ENCODE measurements at places on chromosomes 2 and 18.

DNA sequence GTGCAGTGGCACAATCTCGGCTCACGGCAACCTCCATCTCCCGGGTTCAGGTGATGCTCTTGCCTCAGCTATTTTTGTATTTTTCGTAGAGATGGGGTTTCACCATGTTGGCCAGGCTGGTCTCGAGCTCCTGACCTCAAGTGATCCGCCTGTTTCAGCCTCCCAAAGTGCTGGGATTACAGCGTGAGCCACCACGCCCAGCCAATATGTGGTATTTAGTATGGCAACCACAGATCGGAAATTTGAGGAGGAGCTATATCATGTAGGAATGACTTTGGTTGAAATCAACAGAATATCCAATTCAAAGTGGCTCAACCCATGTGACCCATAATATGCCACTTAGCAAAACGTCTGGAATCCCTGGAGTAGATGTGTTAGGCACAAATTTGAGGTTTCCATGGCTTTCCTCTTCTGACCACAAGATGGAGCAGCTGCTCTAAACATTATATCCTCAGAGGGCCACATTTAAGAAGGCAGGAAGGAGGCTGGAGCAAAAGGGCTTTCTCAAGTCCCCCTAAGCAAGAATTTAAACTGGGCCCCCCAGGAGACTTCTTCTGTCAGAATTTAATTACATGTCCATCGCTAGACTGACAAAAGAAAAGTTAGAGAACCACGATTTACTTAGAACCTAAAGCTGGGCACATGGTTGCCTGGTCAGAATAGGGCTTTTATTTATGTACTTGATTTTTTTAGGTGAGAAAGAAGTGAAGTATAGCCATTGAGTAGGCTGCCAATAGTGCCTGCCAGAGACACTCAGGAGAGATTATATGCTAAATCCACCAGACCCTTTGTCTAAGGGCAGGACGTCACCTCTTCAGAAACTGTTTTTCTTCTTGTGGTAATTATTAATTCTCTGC lies 49.6 kb upstream of the ITSN2 start:
- DNase-seq = peak; percentile 73

DNA sequence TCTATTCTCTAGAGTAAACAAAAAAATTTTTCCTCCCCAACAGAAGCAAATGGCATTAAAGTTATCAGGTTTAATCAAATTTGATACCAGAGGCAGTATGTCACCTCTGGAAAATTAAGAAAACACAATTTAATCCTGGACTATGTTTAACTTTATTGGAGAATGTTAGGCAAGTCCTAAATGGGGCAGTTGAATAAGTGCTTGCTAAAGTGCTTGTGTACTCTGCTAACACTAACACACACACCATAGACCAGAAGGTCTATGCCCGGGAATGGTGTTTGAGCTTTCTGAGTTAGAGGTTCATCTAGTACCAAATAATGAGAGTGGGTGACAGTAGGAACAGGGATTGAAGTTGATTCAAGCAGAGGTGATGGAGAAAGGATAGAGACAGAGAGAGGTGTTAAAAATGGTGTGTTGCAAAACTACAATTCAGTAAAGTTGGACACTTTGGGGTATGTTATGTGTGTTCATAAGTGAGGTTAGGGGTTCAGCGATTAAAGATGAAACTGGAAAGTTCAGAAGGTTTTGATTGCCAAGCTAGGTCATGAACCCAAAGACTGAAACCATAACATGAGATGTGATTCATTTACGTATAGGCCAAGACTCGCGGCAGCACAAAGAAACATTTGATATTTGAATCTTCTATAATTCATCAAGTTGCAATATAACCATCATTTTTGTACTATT lies 40.5 kb upstream of the PEX13 start:
- DNase-seq = no peak

GRCh38 chr2:96787411-96787810 lies 26.7 kb downstream of the CNNM4 start:
- no peak for DNase-seq

DNA sequence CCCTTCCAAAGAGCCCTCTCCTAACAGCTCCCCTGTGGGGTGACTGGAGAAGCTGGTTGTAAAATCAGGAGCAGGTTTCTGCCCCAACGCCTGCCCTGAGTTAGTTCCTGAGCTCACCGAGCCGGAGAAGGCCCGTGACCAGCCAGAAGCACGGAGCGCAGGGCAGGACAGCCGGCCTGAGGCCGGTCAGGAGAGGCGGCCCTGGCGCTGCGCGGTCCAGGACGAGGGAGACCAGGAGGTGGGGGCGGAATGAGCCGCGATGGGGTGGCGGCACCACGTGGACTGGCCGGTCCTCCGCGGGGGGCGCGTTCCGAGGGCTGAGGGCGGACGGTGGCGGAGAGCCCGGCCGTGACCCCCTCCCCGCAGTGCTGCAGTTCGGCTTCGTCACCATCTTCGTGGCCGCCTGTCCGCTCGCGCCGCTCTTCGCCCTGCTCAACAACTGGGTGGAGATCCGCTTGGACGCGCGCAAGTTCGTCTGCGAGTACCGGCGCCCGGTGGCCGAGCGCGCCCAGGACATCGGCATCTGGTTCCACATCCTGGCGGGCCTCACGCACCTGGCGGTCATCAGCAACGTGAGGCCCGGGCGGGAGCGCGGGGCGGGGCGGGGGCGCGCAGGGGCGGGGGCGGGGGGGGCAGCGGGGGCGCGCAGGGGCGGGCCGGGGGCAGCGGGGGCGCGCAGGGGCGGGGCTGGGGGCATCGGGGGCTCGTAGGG lies 29.0 kb downstream of the ANO7 start:
- DNase-seq = peak; percentile 63

DNA sequence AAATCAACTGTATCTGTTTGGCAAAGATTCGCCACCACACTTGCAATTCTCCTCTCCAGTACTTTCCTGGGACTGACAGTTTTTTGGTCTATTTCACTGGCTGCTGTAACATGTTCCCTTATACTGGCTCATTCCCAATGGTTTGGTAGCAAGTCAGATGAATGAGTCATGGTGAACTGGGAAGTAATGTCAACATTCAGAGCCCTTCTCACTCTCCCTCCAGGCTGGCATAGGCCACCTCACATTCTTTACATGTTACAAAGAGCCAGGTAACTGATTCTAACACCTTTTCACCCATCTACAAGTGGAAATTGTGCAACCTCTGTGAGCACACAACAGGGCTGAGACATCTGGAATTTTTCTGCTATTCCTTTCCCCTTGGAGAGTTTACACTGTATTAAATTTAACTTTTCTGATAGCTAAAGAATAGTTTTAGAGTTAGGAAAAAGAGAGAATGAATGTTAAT lies 111.3 kb upstream of the TLK1 start:
- peak; percentile 90 for DNase-seq

DNA sequence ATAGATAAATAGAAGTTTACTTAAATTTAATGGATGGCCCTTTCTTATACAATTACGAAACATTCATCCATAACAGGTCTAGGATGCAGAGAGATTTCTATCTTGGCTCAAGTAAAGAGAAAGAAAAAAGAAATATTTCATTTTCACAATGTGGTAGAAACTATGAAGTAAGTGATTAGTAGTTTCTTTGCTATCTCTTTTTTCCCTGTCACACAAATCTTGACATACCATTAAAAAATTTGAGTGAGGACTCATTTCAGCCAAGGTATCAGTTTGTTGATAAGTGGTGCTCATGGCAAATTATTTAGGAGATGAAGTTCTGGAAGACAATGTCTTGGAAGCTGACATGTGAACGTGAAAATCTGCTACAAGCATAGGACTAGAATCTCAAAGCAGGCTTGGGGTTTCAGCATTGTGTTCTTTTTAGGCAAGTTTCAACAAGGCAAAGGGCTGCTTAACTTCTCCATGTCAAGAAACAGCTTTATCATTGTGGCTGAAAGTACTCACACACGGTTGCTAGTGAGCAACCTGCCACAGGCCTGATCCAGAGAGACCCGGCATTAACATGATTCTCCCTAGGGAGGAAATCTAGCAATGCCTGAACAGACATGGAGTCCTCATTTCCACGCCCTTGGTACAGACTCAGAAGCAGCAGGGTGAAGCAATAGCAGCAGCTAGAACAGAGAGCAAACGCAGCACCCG lies 414.6 kb downstream of the DLGAP1 start:
- DNase-seq = no peak

DNA sequence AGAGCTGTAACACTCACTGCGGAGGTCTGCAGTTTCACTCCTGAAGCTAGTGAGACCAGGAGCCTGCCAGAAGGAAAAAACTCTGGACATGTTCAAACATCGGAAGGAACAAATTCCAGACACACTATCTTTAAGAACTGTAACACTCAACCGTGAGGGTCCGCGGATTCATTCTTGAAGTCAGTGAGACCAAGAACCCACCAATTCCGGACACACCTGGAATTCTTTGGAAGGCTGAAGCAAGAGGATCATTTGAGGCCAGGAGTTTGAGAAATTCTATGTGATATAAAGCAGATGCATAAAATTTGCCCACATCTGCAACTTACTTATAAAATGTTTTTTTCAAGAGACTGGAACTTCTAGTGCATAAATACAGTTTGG lies 43.5 kb upstream of the ITSN2 start:
- no peak for DNase-seq

- DNase-seq = no peak
Observed at GRCh38 chr2:133660510-133660909, 92.2 kb upstream of the NCKAP5 start.

- DNase-seq = peak; percentile 57
Observed at GRCh38 chr2:143334837-143335236, 205.6 kb downstream of the ARHGAP15 start.

DNA sequence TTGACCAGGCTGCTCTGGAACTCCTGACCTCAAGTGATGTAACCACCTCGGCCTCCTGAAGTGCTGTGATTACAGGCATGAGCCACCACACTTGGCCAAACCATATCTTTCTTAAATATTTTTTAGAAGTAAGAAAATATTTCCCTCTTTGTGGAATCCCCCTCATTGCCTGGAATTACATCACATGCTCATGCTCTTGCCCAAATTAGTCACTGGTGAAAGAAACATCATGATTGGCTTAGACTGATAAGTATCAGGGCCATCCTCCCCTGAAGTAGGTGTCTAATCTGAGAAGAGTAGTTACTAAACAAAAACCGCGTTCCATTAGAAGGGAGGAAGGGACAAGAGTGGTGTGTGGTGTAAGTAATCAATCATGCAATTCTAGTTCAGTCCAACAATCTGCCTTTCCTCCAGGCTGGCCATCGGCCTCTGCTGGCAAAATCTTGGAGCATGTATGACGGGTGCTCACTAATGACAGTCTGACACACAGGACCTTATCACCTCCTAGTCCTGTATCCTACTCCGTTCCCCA lies 52.3 kb upstream of the SCG2 start:
- DNase-seq = peak; percentile 67

DNA sequence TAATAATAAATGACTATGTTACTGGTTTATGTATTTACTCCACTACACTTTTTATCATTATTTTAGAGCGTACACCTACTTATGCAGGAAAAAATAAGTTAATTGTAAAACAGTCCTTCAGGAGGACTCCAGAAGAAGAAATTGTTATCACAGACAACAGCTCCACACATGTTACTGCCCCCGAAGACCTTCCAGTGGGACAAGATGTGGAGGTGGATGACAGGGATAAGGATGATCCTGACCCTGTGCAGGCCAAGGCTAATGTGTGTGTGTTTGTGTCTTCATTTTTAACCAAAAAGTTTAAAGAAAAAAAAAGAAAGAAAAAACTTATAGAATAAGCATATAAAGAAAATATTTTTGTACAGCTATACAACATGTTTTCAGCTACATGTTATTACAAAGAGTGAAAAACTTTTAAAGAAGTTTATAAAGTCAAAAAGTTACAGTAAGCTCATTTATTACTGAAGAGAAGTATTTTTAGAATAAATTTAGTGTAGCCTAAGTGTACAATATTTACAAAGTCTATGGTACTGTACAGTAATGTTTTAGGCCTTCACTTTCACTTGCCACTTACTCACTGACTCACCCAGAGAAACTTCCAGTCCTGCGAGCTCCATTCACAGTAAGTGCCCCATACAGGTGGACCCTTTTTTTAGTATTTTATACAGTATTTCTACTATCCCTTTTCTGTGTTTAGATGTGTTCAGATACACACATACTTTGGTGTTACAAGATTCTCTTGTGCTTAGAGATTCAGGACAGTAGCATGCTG lies 7.5 kb downstream of the TGFBRAP1 start:
- DNase-seq = no peak

DNA sequence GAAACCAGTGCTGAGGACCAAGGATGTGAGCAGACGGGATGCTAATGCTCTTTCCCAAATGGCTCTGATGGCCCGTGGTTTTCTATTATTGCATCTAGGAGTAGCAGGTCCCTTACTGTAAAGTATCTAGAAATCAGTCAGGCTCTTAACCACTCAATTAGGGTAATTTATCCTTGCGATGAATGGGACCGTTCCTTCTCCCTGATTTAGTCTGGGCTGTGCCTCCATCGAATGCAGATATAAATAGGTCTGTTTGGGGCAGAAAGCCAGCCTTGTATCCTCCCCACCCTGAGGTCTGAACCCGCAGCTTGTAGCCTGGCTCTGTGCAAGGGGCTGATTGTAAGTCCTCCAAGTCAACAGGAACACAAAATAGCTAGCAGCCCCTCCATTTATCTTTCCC lies 9.5 kb upstream of the SMARCAL1 start:
- no peak for DNase-seq

GRCh38 chr2:179233083-179233490 lies 31.5 kb downstream of the SESTD1 start:
- no peak for DNase-seq

DNA sequence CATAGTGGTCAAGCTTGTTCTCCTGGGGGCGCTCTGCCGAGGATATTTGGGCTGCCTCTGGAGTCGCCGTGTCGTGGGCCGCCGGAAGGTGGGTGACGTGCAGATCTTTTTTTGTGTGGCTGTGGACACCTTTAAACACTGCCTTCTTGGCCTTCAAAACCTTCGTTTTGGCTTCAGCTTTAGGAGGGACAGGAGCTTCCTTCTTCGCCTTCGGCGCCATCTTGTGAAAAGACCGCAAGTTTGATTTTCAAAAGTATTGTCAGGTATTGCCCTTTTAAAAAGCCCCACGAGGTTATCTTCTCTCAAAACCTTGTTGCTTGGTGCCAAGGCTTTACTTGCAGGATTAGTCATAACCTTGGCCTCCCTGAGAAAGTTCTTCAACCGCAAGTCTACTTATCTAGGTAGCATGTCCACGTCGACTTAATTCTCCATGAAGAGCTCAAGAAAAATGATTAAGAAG lies 20.8 kb downstream of the LAMA3 start:
- no peak for DNase-seq
